ENCODE measurements at places on chromosomes 16 and 17.

GRCh38 chr17:79990051-79990592 lies 45.5 kb downstream of the TBC1D16 start:
- DNase-seq = no peak

- no peak for DNase-seq
These were observed 583.4 kb upstream of the PSMD7 start for GRCh38 chr16:73713251-73713650.

- DNase-seq = no peak
These were observed 1747.9 kb downstream of the TP53TG3F start for GRCh38 chr16:35207059-35207999.

DNA sequence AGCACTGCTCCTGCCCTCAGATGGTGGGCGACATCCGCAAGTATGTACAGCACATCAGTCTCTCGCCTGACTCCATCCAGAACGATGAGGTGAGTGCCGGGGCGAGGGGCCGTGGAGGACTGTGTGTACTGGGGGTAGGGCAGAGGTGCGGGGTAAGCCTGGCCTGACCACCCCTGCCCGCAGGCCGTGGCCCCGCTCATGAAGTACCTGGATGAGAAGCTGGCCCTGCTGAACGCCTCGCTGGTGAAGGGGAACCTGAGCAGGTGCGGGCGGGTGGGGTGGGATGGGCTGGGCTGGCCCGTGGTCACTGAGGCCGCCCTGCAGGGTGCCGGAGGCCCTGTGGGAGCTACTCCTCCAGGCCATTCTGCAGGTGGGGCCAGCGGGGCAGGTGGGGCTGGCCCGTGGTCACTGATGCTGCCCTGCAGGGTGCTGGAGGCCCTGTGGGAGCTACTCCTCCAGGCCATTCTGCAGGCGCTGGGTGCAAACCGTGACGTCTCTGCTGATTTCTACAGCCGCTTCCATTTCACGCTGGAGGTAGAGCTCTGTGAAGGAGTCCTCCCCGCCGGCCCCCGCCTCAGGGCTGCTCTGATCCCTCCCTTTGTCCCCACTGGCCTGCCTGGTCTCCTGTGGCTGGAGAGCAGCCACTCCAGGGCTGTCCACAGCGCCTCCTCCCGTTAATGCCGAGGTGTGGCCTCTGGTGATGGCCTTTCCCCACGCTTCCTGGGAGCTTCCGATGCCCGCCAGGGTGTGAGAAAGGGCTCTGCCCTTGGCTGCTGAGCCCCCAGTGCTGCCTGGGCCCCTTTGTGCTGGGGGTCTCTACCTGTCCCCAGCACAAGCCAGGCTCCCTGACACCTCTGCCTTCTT lies 5.0 kb downstream of the TSR3 start:
- no peak for DNase-seq

- DNase-seq = no peak
These were observed 158.1 kb upstream of the ASIC2 start for GRCh38 chr17:33451221-33451620.

GRCh38 chr16:1341495-1342420 lies 8.3 kb downstream of the BAIAP3 start:
- no peak for DNase-seq

- DNase-seq = no peak
These were observed 135.5 kb downstream of the MYO1D start for GRCh38 chr17:32741381-32741780.

- DNase-seq = no peak
These were observed 81.3 kb downstream of the CDYL2 start for GRCh38 chr16:80723091-80723490.

DNA sequence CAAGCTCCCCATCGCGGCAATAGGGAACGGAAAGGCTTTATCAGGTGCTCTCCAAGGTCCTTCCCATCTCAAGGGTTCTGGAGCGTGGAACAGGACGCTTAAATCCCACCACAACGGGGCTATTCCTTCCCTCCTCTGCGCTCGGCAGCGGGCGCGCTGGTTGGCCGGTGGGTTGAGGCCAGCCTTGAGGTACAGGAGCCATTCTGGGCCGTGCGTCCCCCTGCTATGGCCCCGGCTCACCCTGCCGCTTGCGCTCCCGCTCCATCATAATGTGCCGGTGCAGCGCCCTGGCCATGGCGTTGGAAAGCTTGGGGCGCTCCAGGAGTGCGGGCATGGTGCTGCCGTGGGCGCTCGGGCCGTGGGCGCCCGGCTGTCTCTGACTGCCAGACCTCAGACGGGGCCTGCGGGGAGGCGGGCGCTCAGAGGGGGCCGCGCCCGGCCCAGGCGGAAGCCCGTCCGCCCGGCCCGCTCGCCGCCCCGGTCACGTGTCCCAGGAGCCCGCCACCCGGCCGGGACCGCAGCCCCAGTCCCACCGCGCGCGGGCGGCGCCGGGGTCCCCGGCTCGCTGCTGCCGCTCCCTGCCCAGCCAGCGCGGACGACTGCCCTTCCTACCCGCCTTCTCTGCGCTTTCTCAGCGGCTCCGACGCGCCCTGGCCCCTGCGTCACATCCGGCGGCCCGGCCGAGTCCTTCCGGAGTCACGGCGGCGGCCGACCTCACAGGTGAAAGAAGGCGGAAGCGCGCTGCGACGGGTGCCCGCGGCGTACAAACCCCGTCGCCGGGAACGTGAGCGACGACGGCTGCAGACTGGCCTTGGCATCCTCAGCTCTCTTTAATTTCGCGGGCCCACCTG lies at the start of gene GPS2:
Gene GPS2, minus strand, starts transcription at position 642 of the 851 bp plus-strand sequence. Its CDS starts 308 bp downstream, at position 334.
- DNase-seq = peak; percentile 90

GRCh38 chr16:55240888-55241287 lies 83.1 kb upstream of the IRX6 start:
- no peak for DNase-seq

DNA sequence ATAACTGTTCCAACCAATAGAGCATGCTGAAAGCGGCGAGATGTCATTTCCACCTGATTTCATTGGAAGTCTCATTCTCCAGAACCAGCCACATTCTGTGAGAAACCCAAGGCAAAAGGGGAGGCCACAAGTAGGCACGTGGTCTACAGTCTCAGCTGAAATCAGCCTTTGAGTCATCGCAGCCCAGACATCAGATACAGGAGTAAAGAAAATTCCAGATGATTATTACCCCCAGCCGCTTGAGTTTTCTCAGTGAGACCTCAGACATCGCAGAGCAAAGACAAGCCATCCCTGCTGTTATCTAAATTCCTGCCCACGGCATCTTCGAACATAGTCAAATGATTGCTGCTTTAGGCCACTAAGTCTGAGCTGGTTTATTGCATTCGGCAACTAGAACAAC lies 23.1 kb downstream of the STAT3 start:
- DNase-seq = peak; percentile 34

GRCh38 chr16:19088341-19088916 lies 21.0 kb downstream of the COQ7 start:
- no peak for DNase-seq

GRCh38 chr16:62034231-62035114 lies 1.8 kb downstream of the CDH8 start:
- no peak for DNase-seq
